ENCODE measurements at places on chromosomes 1 and 21.

- peak overlapping the region; percentile 83 for H3K27ac ChIP-seq
- peaks cover 45% of the 10 kb centered on the region for H3K4me1 ChIP-seq
- peak overlapping the region; percentile 56 for H3K4me3 ChIP-seq
- H3K36me3 ChIP-seq: peaks cover 12% of the 10 kb centered on the region
- no peaks in the 10 kb centered on the region for H3K27me3 ChIP-seq
- peak; percentile 44 for DNase-seq
These were observed 44.3 kb upstream of the IL10 start for GRCh38 chr1:206816390-206817287.

DNA sequence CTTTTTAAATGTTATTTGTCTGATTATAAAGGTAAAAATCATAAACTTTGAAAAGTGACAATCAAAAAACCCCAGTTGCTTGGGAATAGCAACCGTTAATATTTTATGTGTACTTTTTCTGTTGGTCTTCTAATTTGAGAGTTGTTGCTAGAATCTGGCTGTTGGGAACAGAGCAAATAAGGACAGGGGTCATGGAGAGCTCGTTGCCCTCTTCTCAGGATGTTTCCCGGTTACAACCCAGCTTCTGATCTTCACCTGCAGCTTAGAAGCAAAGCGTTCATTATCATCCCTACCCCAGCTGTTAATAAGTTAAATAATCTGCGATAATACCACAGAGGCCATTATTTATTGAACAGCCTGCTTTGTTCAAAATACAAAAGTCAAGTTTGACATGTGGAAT lies 22.1 kb upstream of the NFASC start:
- H3K27ac ChIP-seq: no peak overlapping the region
- no peaks in the 10 kb centered on the region for H3K4me1 ChIP-seq
- H3K36me3 ChIP-seq: no peaks in the 10 kb centered on the region
- H3K27me3 ChIP-seq: peaks cover 28% of the 10 kb centered on the region
- DNase-seq: no peak
- no peak overlapping the region for H3K4me3 ChIP-seq

DNA sequence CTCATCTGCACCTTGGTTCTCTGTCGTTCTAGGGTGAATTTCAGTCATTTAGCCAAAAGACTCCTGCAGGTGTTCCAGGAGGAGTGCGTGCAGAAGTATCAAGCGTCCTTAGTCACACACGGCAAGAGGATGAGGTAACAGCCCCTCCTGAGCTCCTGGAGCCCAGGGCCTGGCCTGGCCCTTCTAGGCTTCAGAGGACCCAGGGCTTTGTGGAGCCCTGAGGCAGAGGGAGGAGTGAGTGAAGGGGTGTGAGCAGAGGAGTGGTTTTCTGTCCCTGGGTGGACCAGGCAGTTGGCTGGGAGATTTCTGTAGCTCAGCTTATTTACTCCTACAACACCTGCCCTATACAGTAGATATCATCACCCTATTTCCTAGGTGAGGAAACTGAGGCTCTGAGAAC lies 15.7 kb upstream of the RASSF5 start:
- H3K27me3 ChIP-seq: no peaks in the 10 kb centered on the region
- DNase-seq: no peak
- peaks cover 17% of the 10 kb centered on the region for H3K36me3 ChIP-seq
- peaks cover 15% of the 10 kb centered on the region for H3K4me1 ChIP-seq

- no peaks in the 10 kb centered on the region for H3K36me3 ChIP-seq
- H3K27ac ChIP-seq: no peak overlapping the region
- peaks cover 25% of the 10 kb centered on the region for H3K4me1 ChIP-seq
- no peak overlapping the region for H3K4me3 ChIP-seq
These were observed 66.4 kb downstream of the LRRC8D start for GRCh38 chr1:89887270-89887669.

GRCh38 chr21:17002594-17003257 lies 510.1 kb upstream of the CXADR start:
- H3K27ac ChIP-seq: no peak overlapping the region
- no peaks in the 10 kb centered on the region for H3K36me3 ChIP-seq
- peaks cover 13% of the 10 kb centered on the region for H3K4me1 ChIP-seq
- H3K4me3 ChIP-seq: no peak overlapping the region
- no peak for DNase-seq

- H3K4me1 ChIP-seq: no peaks in the 10 kb centered on the region
- no peak for DNase-seq
- H3K36me3 ChIP-seq: no peaks in the 10 kb centered on the region
These were observed 87.9 kb upstream of the CSF3R start for GRCh38 chr1:36570478-36571060.

GRCh38 chr1:117009132-117009531 lies 7.6 kb downstream of the CD101 start:
- peaks cover 50% of the 10 kb centered on the region for H3K4me1 ChIP-seq
- no peaks in the 10 kb centered on the region for H3K36me3 ChIP-seq
- H3K27me3 ChIP-seq: no peaks in the 10 kb centered on the region
- no peak for DNase-seq

DNA sequence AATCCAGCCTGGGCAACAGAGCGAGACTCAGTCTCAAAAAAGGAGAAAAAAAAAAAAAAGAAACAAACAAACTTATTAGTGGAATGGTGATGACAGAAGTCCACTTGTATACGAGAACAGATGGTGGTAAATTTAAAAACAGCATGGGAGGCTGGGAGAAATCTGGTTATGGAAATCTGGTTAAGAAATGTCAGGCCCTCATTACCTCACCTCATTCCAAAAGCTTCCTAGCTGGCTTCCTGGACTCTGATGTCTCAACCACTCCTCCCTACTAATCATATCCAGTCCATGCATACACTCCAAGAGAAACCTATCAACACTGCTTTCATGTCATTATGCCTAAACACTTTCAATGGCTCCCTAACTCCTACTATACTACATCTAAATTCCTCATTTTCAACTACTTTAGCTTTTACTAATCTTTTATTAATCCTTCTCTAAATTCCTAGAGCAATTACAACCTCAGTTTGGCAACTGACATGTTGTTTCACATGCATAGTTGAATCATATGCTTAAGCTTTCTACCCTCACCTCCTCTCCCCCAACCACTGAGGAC lies 52.9 kb downstream of the FOXJ3 start:
- no peaks in the 10 kb centered on the region for H3K27me3 ChIP-seq
- H3K27ac ChIP-seq: peak overlapping the region; percentile 64
- peaks cover 7% of the 10 kb centered on the region for H3K36me3 ChIP-seq
- H3K4me1 ChIP-seq: peaks cover 58% of the 10 kb centered on the region

- DNase-seq: no peak
- no peak overlapping the region for H3K4me3 ChIP-seq
- no peaks in the 10 kb centered on the region for H3K27me3 ChIP-seq
- H3K27ac ChIP-seq: no peak overlapping the region
- H3K36me3 ChIP-seq: no peaks in the 10 kb centered on the region
These were observed 1695.3 kb downstream of the BRINP3 start for GRCh38 chr1:188782220-188782841.

DNA sequence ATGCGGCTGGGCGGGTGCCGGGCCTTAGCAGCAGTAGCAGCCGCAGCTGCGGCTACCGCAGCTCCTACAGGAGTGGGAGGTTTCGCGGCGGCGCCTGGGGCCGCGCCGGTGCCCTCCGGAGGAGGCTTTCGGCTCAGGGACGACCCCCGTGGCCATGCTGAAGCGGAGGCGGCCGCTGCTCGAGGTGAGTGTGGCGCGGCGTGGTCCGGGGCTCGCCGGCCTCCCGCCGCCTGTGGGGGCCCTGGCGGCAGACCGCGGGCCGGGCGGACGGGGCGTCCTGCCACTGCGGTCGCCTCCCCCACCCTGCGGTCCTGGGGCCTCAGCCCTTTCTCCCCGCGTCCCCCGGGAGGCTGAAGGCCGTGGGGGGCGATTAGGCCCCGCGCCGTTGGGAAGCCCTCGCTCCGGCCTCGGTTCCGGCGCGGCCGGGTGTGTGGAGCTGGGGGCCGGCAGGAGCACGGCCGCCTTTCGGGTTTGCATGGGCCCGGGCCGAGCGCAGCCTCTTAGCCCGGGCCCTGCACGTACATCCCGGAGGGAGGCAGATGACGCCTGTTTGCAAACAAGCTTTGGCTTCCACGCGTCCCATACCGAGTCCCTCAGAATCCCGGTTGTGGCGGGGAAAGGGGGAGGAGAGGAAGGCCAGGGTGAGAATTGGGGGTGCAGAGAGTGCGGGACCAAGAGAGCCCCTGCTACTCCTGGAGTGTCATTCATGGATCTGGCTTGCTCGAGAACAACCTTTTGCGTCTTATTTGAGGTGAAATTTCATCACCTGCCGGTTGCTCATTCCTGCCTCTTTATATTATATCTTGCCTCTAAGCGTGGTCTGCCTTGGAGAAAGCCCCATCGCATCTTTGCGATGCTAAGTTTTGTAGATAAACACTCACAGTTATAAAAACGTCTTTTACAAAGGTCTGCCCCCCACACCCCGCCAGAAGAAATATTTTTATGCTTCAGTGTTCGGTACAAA lies 613 bp downstream of the ZFYVE9 start:
- peak overlapping the region; percentile 72 for H3K27ac ChIP-seq
- peak; percentile 35 for DNase-seq
- peak overlapping the region; percentile 91 for H3K4me3 ChIP-seq

- no peak overlapping the region for H3K27ac ChIP-seq
- no peak for DNase-seq
These were observed 32.9 kb downstream of the WNT4 start for GRCh38 chr1:22110016-22110415.

GRCh38 chr1:200976634-200977033 lies 46.9 kb downstream of the KIF21B start:
- no peaks in the 10 kb centered on the region for H3K27me3 ChIP-seq
- no peak for DNase-seq
- peaks cover 23% of the 10 kb centered on the region for H3K36me3 ChIP-seq
- H3K4me3 ChIP-seq: no peak overlapping the region
- H3K4me1 ChIP-seq: no peaks in the 10 kb centered on the region
- H3K27ac ChIP-seq: peak overlapping the region; percentile 46

- no peaks in the 10 kb centered on the region for H3K27me3 ChIP-seq
- H3K27ac ChIP-seq: peak overlapping the region; percentile 97
- peaks cover 17% of the 10 kb centered on the region for H3K36me3 ChIP-seq
- peak; percentile 44 for DNase-seq
- peak overlapping the region; percentile 98 for H3K4me3 ChIP-seq
- peaks cover 82% of the 10 kb centered on the region for H3K4me1 ChIP-seq
These were observed 970 bp downstream of the TNFRSF1B start for GRCh38 chr1:12167493-12168429.

DNA sequence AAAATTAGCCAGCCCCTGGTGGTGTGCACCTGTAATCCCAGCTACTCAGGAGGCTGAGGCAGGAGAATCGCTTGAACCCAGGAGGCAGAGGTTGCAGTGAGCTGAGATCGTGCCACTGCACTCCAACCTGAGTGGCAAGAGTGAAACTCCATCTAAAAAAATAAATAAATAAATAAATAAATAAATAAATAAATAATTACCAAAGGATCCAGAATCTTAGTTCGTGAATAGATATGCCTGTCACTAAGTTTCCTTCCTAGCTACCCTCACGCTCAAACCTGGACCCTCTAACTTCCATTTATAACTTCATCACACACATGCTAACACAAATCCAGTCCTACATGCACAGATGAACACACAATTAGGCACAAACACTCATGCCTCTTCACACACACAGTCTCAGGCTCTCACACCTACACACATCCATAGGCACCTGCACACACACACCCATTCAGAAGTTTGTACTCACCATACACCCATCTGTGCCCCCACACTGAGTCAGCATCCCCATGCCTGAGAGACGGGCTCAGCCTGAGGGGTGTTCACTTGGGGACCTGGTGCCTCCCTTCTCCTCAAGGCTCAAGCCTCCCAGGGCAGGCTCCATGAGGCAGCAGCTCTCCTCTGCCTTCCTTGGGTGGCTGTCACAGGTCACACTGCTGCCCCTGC lies 61.5 kb downstream of the LACTBL1 start:
- no peaks in the 10 kb centered on the region for H3K27me3 ChIP-seq
- no peak for DNase-seq
- H3K4me1 ChIP-seq: no peaks in the 10 kb centered on the region
- H3K27ac ChIP-seq: no peak overlapping the region

- H3K27ac ChIP-seq: no peak overlapping the region
- no peak for DNase-seq
- H3K36me3 ChIP-seq: peaks cover 9% of the 10 kb centered on the region
- H3K4me1 ChIP-seq: no peaks in the 10 kb centered on the region
- no peak overlapping the region for H3K4me3 ChIP-seq
- no peaks in the 10 kb centered on the region for H3K27me3 ChIP-seq
These were observed 12.1 kb downstream of the DNAJC16 start for GRCh38 chr1:15538771-15539170.

DNA sequence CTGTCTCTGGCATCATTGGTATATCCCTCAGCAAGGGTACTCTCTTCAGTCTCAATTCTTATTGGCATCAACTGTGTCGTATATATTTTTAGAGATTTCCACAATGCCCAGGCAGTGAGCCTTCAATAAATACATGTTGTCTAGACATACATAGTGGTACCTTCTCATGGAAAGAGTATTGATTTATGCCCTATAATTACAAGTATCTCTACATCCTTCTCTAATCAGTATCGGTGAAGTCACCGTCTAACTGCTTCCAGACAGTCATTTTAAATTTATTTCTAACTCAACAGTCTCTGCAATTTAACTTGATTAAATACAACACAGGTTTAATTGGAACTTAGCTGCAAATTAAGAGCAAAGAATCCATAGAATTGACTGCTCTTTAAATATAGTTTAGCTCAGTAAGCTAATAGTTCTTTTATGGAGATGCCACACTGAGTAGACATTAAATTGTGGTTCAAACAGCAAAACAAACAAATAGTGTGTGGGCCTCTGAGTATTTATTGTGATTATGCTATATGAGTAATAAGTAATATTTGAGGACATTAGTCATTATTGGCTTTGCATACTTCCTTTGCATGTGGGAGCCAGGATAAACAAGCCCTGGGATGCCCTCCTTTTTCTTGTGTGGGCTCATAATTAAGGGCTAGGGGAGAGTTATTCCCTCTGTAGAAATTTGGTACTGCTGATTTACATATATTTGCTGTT lies 126.9 kb upstream of the DUSP10 start:
- no peak overlapping the region for H3K27ac ChIP-seq
- H3K4me1 ChIP-seq: no peaks in the 10 kb centered on the region
- H3K4me3 ChIP-seq: no peak overlapping the region
- H3K36me3 ChIP-seq: no peaks in the 10 kb centered on the region
- H3K27me3 ChIP-seq: peaks cover 15% of the 10 kb centered on the region
- DNase-seq: no peak

- no peaks in the 10 kb centered on the region for H3K36me3 ChIP-seq
- no peaks in the 10 kb centered on the region for H3K27me3 ChIP-seq
- peak overlapping the region; percentile 11 for H3K4me3 ChIP-seq
- DNase-seq: no peak
- no peak overlapping the region for H3K27ac ChIP-seq
These were observed 40.4 kb upstream of the APOBEC4 start for GRCh38 chr1:183693521-183693920.

DNA sequence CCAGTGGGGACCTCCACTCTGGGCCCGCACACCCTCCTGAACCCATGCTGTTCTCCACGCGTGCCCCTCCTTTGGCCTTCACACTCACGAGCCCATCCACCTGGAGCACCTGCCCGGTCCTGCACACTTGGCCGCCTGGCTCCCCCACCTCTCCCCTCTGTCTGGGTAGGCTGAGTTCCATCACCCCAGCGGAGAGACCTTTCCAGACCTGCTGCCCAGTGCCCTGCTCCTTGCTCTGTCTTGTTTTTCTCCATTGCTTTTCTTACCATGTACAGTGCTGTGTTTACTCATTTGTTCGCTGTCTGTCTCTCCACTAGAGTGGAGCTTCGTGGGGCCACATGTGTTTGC lies 351.0 kb upstream of the VAMP3 start:
- no peak overlapping the region for H3K27ac ChIP-seq
- H3K4me3 ChIP-seq: no peak overlapping the region
- no peak for DNase-seq
- peaks cover 5% of the 10 kb centered on the region for H3K27me3 ChIP-seq

Measured in activated T-cell treated with anti-CD3 and anti-CD28 coated beads, Interleukin-2, amount 50 U/mL, for 72 hours (primary cell).